ENCODE measurements at places on chromosomes 16 and 17. TPM values are rescaled to one million over a fixed set of nuclear protein-coding genes. Genes with fewer than 3 reads are reported as not detected.

GRCh38 chr16:65041667-65042066 lies 80.2 kb downstream of the CDH11 start:
- DNase-seq: no peak

- DNase-seq: no peak
These were observed 27.7 kb upstream of the CBX4 start for GRCh38 chr17:79866791-79867518.

DNA sequence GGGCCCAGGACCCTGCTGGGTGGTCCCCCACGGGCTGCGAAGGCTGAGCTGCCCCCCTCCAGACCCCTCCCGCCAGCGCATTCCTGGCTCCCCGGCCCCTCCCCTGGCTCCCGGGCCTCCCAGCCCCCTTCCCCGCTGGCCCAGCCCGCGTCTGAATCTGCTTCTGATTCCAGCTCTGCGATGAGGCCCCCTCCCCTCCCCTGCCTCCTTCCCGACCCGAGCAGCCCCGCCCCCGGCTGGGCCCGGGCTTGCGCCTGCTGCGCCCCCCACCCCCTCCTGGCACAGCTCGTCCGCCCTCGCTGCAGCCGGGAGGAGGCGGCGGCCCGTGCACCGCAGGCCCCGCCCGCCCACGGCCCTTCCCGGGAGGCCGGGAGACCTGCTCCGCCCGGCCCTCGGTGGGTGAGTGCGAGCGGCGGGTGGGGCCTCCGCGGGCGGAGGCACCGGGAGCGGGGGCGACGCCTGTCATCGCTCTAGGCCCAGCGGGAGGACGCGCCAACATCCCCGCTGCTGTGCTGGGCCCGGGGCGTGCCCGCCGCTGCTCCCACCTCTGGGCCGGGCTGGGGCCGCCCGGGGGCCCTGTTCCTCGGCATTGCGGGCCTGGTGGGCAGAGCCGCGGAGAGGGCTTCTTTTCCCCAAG lies at the start of gene NTN3:
Gene NTN3 (plus strand): TSS at position 282 of the 637 bp plus-strand sequence. CDS start 405 bp downstream, outside the sequence.
- no peak for DNase-seq

GRCh38 chr17:57286399-57287105 lies 30.2 kb downstream of the MSI2 start:
- DNase-seq: no peak

Gene C17orf67
- total RNA-seq: 2.3 TPM

DNA sequence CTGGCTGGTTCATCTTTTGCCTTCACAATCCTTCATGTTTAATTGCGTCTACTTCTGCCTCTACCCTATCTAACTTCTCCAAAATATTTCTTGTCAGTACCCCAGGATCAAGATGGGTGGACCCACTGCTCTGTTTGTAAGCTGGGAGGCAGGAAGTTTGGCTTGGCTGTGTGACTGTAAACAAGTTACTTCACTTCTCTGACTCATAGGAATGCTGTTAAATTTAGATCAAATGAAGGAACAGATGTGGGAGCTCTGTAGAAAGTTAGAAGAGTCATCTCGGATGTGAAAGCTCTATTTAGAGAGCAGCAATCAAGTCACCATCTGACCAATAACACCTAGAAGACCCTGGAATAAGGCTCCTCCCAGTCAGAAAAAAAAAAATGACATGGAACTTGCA lies 55.2 kb upstream of the MRTFB start:
- no peak for DNase-seq

Gene C1QL1
- not detected for total RNA-seq

Gene P2RX1
- total RNA-seq: 0.13 TPM

DNA sequence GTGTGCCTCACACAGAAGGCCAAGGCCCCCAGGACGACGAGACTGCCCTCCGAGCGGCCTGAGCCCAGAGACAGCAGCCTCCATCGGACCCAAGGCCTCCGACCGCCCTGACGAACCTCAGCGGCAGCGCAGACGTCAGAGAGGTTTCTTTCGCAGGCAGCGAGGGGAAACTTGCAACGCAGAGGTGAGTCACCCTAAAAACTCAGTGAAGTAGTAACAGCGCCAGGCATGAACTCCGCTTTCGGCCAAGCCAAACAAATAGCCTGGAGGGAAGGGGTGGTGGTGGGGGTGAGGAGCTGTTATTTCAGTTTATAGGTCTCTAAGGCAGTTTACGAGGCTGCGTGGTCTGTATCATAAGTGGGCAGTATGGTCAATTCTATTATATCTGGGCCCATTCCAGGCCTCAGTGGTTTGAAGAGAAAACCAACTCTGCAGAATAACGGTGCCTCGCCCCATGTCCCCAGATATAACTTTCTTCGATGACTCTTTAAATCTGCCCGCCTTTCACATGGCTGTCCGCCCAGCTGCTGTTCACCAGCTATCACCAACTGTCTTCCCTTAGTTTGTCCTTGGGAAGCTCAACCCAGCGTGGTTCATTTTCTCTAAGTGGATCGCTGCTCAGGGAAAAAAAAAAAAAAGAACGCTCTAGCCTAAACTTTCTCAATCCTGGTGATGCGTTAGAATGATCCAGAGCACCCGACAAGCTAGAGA lies 43.5 kb upstream of the FOXF1 start:
- DNase-seq: no peak

- DNase-seq: no peak
These were observed 589.3 kb downstream of the MAF start for GRCh38 chr16:79011282-79011681.

DNA sequence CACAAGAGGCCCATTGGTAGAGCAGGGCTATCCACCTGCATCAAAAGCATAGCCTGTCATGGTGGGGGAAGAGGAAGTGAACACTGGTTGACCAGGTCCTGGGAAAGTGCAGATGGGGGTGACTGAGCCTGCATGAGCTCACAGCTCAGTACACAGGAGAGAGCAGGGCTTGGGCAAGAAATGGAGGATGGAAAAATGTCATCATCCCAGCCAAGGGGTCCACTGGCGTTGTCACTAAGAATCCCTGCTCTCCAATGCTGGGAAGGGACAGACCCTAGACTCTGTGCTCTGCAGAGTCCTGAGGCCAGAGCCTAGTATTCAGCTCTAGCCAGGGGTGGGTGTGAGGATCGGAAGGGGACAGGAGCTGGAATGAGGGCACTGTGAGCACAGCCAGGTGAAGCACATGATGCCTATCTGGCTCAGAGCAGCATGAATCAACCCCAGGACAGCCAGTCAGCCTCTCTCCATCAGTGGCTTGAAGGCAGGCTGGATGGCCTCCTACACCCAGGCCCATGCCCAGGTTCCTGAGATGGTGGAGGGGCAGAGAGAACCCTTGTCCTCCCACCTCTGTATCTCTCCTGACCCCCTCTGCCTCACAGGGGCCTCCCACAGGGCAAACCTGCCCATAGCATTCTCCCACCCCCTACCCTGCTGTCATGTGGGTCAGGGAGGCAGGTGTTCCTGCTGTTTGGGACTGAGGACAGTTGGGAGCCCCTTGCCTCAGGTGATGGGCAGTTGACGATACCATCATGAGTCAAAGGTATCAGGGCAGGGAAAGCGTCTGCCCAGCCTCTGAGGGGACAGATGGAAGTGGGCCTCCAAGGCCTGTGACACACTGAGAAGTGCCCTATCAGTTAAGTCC lies 13.8 kb upstream of the CTCF start:
- DNase-seq: no peak

Gene PAM16
- 125 TPM for total RNA-seq

- no peak for DNase-seq
These were observed 38.2 kb upstream of the SBK1 start for GRCh38 chr16:28254158-28254557.

DNA sequence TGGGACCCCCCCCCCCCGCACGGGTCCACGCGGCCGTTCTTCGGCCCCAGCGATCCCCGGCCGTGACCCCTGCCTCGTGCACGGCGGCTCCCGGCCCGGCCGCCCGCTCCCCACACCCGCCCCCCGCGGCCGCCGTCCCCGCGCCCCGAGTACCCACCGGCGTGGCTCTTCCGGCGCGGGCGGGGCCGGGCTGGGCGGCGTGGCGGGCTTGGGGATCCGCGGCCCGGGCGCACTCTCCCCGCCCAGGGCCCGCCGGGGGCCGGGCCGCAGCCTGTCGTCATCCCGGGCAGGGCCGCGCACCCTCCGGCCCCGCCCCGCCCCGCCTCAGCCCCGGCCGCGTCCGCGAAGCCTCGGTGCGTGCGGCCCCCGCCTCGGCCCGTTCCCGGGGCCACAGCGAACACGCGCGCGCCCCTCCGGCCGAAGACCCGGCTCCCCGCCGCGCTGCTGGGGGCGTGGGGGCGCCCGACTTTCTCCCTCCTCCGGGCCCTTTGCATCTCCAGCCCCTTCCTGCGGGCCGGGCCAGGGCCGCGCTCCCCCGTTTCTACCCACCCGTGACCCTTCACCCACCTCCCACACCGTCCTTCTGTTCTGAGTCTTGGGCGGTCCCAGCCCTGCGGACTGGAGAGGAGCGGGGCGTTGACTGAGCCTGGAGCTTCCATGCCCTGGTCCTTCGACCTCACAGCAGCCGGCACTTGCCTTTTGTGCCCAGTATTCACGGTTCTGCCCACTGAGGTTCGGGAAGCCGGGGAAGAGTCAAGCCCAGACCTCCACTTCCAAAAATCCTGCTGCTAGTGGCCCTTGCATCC lies 840 bp downstream of the MYO1C start:
- no peak for DNase-seq

DNA sequence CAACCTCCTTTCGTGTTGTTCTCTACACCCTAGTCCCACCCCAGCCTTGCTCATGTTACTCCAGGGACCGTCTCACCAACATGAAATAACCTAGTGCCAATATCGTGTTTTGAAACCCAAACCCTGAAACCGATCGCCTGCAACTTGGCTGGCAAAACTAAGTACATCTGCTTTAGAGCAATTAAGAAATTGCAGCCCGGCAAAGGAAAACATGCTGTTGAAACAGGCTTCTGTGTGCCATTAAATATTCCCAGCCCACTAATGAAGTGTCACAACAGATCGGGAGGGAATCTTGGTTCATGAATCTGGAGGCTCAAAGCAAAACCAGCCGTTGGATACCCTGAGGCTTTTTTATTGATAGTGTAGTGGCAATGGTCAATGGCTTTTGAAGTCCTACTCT lies 48.3 kb upstream of the GPR139 start:
- DNase-seq: no peak

GRCh38 chr16:71296584-71297340 lies 7.6 kb upstream of the CMTR2 start:
- no peak for DNase-seq

- peak; percentile 37 for DNase-seq
These were observed 72.6 kb downstream of the CLEC16A start for GRCh38 chr16:11016993-11017392.

DNA sequence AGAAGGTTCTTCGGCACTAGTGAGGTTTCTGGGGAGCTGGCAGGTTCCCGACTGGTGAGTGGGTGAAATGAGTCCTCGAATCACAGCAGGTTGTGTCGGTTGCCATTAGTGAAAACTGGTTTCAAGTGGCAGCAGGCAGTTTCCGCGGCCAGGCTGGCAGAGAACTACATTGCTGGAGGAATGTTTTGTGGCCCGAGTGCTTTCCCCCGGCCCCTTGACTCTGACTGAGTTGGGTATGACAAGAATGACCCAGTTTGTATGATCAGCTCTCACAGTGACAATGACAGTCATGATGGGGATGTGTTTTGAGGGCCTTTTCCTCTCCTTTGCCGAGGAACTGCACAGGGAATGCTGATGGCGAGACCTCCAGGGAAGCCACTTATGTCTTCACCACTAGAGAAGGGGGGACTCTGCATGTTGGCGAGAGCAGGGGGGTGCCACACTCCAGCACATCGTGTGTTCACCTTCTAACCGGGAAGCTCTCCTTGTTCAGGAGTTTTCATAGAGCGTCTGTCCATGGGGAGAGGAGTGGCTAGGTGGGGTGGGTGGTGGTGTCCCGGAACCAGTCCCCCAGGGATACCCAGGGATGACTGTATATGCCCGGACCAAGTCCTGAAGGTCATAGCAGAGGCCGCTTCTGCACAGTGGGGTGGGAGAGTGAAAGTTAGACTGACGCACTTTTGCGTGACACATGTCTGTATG lies 206.0 kb upstream of the CHMP6 start:
- DNase-seq: no peak

Gene CORO1A
- total RNA-seq: 747 TPM

DNA sequence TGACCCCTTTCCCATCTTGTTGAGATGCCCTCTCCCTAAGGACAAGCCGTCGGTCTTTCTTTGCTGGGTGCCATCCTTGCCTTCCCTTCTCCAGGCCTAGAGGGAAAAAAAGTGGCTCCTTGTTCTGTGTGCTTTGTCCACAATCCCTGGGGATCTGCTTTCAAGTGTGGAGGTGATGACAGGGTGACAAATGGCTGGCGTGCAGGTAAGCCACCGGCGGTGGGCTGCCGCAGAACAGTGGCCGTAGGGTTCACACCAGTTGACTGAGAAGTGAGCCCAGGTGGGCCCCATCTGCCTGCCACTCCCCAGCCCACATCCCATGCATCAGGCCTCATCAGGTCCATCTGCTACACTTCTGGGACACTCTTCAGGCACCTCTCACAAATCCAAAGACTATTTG lies 11.4 kb upstream of the CALB2 start:
- DNase-seq: no peak

DNA sequence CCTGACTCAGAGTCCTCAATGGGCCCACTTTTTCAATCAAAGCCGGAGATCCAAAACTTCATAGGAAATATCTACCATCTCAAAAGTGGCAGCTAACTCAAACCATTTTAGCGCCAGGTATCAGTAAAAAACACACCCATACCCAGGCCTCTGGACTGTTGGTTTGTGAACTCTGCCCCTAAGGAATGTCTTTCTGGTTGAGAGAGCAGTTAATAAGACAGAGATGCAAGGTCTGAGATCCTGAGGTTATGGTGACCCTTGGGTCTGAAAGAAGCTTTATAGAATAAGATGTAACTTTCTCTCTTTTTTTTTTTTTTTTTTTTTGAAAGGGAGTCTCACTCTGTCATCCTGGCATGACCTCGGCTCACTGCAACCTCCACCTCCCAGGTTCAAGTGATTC lies 350.5 kb downstream of the SOX9 start:
- DNase-seq: no peak

DNA sequence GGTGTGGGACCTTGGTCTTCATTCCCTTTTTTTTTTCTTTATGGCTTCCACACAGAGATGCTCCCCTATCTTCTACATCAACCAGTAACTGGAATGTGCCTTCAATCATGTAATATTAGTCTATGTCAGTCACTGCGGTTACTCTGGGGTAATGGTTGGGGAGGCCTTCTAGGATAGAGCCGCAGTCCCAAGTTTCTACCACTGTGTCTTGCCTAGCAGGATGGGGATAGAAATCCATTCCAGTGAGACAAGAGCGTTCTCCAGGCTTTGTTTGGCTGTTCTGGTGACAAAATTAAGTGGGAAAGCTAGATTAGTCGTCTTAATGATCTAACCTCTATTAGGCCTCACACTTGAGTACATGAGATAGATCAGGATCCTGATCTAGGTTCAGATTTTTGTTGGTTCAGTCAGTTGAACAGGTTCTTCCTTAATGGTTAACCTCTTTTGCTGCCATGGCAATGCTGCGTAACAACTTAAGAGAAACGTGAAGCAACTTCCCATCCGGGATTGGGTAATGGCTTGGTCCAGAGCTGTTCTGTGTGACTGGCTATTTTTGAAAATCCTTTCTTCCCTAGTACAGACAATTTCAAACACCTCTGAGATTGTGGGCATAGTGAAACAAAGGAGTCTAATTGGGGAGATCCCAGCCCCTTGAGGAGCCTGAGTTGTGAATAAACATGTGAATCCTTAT lies 8.7 kb downstream of the MSL1 start:
- DNase-seq: no peak

All from activated T-cell treated with anti-CD3 and anti-CD28 coated beads, Interleukin-2, amount 50 U/mL, for 4 hours (primary cell).